Amniotic stem cell (primary cell): ENCODE measurements at places on chromosomes 6 and 20.

DNA sequence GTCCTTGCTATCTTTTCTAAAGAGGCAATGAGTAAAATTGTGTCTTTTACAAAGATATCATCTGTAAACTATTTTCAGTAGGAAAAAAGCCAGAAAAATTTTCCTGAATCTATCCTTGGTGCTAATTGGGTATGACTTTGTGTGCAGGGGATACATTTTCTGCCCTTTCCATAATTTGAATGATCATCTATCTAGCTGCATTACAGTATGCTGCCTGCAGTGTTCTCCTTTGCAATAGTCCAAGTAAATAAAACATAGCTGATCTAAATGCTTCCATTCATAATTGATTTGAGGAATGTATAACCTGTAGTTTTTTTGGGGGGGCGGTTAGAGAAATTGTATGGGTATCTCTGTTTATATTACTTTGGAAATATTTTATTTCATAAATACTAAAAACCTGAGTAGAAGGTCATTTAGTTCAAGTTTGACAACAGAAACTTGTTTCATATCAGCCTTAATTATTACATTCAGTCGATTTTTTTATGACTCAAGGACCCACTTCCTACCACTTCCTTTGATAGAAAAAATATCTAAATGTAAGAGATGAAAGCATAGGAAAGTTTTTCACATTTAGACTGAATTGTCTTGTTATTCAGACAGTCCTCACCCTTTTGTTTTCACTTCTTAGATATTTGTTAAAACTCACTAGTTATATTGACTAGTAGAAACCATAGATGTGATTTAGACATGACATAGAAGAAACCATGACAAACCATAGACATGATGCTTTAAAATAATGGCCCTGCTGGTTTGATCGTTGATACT is 75.3 kb downstream of the AIG1 start:
- no peak for DNase-seq

GRCh38 chr6:111721753-111722154 is 116.1 kb upstream of the TRAF3IP2 start:
- DNase-seq, result no peak

- DNase-seq, result no peak
These were observed 102.6 kb downstream of the ZMYND8 start for GRCh38 chr20:47253872-47254271.

GRCh38 chr6:143538374-143538773 is 26.9 kb upstream of the FUCA2 start:
- no peak for DNase-seq

GRCh38 chr6:89597988-89598387 is 40.6 kb downstream of the LYRM2 start:
- DNase-seq, result no peak

DNA sequence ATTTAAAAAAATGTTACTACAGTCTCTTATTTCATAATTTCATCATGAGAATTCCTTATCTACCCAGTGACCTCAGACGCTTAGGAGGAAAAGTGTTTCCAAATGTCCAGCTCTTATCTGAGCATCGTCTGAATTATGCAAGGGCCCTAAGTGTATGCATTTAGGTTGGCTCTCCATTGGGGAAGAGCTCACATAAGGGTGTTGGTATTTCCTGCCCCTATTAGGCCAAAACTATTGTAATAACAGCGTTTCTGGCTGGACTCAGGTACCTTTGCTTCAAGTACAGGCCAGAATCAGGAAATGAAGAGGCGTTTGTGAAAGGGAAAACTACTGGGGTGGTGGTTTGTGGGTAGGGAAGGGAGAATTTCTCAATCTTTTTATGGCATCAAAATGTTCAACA is 40.4 kb upstream of the SGK1 start:
- no peak for DNase-seq

DNA sequence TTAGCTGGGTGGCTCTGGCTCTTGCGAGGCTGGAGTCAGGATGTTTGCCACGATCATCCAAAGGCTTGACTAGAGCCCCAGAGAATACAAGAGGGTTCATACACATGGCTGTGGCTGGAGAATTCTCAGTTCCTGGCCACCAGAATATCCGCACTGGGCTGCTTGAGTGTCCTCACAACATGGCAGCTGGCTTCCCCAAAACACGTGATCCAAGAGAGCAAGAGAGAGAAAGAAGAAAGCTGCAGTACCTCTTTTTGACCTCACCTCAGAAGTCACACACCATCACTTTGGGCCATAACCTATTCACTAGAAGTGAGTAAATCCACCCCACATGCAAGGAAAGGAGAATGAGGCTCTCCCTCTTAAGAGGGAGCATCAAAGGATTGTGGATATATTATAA is 21.5 kb upstream of the BPIFB1 start:
- no peak for DNase-seq

DNA sequence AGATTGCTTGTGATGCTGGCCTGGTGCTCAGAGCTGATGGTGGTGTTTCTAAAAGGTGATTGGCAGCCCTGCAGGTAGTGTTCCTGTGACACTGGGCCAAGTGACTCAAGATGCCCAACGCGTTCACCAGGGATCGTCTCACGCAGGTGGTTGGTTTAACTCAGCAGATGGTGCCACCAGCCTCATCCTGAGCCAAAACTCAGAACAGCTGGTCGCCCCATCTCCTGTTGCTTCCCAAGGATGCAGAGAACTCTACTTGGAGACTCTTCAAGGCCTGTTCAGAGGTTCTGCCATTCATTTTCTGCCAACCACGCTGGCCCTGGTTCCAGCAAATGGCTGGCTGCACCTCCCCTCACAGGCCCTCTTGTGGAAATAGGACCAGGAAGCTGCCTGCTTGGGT is 394.4 kb downstream of the CDH26 start:
- no peak for DNase-seq

GRCh38 chr20:19427913-19428312 is 215.5 kb downstream of the SLC24A3 start:
- no peak for DNase-seq

DNA sequence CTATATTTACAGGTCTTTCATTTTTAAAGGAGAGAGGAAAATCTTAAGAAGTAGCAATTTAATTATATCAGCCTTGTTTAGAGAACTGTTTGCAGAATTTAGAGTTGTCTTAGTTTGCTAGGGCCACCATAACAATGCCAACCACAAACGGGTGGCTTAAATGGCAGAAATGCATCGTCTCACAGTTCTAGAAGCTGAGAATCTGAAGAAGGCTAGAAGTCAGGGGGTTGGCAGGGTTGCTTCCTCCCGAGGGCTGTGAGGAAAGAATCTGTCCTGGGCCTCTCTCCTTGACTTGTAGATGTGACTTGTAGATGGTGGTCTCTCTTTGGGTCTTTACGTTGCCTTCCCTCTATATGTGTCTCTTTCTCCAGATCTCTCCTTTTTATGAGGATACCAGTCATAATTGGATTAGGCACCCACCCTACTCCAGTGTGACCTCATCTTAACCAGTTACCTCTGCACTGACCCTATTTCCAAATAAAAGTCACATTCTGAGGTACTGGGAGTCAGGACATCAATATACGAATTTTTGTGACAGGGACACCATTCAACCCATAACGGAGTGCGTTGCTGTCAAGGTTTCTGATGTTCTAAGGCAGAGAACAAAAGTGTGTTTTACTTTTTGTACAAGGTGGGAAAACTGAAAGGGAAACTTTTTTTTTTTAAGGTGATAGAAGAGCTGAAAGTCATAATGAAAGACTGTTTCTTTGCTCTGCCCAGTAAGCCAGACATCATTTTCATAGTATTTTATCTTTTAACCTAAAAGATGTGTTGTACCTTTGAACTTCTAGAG is 84.4 kb downstream of the SAMD3 start:
- no peak for DNase-seq
